ENCODE measurements at places on chromosomes 6 and 20.

GRCh38 chr6:7433121-7433617 is 43.6 kb downstream of the RIOK1 start:
- DNase-seq: no peak

DNA sequence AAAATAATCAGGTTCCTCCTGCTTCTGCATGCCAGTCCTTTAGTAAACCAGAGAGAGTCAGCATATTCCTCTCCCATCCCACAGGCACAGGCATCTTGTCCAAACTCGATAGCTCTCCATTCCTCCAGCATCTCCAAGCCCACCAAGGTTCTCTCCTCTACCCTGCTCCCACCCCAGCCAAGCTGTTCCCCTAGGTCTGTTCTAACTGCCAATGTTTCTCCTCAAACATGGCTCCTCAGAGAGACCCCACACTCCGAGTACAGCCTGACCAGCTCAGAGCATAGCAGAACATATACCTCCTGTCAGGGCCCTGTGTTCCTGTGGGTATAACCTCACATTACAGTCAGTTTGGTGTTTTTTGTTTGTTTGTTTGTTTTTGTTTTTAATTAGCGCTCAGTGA is 177.8 kb downstream of the VEGFA start:
- DNase-seq: no peak

DNA sequence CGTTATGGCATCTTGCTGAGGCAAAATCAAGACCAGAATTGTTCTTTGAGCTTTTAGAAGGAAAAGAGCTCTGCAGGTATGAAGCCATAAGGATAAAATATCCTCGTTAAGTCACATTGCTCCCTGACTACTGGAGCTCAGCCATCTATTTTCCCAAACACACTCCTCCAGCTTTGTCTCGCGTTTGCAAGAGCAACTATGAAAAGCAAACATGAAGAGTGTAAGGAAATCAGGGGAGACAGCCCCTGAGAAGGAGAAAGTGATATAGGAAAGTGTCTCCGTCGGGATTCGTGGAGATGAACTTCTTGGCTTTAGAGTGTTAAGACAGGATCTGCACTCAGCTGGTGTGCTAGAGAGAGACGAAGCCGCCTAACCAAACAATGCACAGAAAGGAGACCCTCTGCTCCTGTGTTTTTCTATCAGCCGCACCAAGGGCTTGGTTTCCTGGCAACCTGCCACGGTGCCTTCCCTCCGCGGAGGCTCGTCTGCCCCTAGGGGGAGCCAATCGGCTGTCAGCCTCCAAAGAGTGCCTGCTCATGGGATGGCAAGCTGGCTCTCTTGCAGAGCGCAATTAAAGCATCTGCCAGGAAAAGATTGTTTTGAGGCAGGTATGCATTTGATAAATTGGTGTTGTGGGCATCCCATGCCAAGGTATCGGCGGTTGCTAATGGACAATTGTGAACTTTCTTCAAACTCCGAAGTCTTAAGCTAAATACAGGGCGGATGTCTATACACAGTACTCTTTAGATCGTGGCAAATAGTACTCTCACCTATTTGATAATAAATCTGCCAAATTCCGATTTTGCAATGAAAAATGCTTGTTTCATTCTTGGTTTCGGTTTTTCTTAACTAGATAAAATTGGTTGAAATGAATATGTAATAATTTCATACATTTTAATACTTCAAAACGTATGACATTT is 603.2 kb downstream of the RNF144B start:
- peak; percentile 34 for DNase-seq

DNA sequence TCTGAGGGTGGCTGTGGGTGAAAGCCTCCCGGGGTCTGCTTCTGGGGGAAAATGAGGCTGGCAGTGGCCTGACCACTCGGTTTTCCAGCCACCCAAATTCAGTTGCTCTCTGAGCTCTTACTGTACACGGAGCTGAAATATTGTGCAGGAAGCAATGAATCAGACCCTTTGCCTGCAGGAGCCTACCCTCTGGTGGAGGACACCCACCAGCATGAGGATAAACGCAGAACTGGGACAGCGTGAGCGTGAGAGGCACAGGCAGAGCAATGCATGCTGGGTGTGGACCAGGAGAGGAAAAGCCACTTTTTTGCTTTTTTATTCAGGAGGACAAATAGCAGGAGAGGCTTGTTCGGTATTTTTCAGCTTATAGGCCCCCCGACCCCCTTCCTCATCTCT is 298.0 kb downstream of the QKI start:
- no peak for DNase-seq

DNA sequence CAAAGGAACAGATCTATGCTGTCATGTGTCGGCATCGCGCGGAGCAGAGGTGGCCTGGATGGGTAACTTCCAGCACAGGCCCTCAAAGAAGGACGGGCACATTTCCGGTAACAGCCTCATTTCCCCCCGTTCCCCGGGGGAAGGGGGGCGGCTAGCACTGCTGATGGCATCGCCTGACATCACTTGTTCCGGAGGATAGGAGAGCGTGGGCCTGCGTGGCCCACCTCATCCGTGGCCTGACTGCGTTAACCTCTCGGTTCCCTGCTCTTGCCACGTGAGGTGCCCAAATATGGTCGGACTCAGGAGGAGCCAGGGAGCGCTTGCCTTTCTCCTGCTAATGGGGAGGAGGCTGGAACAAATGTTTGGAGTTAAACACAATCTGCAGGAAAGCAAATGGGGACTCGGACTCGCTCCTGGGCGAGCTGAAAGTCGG is at the start of gene AKAP12:
Gene AKAP12 (plus strand): TSS at position 365 of the 433 bp plus-strand sequence. CDS start 596 bp downstream, outside the sequence.
- DNase-seq: no peak

- DNase-seq: no peak
Measured at GRCh38 chr6:13715444-13715883, 3.8 kb upstream of the RANBP9 start.

DNA sequence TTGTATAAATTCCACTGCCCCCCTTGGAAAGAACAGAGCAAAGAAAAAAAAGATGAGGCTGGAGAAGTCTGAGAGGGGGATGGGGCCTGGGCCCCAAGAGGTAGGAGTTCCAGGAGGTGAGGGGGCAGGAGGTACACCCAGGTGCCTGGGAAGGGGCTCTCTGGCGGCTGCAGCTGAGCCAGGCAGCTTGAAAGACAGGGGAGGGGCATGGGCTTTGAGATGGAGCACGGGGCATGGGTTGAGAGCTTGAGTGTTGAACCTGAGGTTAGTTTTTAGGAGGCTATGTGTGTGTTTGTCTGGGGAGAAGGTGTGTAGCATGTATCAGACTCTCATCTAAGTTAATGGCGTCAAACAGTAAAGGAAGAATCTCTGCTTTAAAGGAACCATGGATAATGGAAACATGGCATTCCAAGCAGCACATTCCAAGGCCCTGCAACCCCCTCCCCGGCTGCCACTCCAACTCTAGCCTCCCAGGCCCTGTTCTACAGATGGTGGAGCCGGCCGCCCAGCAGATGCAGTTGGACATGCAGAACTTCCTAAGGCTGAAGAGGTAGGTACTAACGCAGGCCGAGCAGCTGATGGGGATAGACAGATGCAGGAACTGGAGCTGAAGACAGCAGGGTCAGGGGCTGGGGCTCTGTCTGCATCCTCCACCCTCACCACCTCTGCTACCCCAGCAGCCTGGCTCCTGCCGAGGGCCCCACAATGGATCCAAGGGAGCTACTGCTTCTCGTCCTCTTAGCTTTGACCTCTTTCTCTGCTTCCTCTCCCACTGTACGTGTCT is 42.1 kb downstream of the MDFI start:
- DNase-seq: no peak

GRCh38 chr6:8881663-8882062 is 446.3 kb upstream of the SLC35B3 start:
- no peak for DNase-seq

- DNase-seq: no peak
Measured at GRCh38 chr6:8562125-8562524, 126.8 kb upstream of the SLC35B3 start.

- DNase-seq: no peak
Measured at GRCh38 chr6:42428326-42429041, 23.2 kb downstream of the TRERF1 start.

DNA sequence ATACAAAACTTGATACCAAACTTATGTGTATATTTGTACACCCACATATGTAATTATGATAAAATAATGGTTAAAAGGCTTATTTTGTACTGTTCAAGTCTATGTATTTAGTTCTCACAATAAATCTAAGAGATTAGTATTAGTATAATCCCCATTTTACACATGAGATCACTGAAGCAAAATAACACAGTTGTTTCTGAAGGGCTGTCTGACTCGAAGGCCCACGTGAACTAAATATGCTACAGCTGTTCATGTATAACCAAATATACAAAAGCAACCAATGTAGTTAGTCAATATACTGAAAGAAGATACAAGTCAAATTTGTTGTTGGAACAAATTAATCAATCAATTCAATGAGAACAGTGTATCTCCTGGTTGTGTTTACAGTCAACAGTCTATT is 959.2 kb downstream of the EPHA7 start:
- no peak for DNase-seq

DNA sequence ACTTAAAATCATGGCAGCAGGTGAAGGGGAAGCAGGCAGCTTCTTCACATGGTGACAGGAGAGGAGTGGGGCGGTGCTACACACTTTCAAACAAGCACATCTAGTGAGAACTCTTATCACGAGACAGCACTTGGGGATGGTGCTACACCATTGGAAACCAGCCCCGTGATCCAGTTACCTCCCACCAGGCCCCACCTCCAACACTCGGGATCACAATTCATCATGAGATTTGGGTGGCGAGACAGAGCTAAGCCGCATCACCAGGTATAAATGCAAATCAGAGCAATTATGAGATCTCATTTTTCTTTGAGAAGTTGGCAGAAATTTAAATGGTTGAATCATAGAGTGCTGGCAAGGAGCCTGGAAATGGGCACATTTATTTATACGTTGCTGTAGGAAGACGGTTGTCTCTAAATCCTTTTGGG is 31.4 kb downstream of the IGF2R start:
- DNase-seq: no peak

- no peak for DNase-seq
Measured at GRCh38 chr20:53773792-53774401, 180.3 kb upstream of the ZNF217 start.

DNA sequence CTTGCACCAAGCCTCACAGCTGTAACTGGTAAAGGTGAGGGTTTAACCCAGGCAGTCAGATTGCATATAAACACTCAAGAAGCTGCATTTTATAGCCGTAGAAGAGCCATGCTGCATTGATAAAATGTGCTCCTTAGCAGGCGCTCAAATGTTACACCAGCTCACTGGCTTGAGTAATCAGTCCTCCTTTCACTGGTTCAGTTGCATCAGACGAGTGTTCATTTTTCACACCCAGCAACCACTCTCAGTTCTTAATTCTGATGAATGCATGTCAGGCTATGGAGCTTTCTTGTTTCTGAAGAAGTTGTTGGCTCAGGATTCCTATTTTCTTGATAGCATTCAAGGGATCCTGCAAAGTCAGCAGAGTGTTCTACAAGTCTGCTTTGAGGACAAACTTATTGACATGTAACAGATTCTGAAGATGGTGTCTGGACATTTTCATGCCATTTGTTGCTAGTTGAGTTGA is 198.3 kb downstream of the PLCB1 start:
- DNase-seq: no peak

DNA sequence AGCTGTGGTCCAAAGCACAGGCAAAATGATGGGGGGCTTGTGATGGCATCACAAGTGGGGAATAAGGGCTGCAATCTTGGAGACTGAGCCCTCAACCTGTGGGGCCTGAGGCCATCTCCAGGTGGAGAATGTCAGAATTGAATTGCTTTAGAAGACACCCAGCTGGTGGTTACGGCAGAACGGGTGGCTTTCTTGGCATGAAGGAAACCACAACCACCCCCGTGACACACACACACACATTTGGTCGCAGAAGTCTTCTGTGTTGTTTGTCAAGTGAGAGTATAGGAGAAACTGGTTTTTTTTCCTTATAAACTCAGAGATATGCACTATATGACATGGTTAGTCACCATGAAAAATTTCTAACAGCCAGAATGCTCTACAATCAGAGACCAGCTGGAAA is 139.5 kb upstream of the CDH4 start:
- no peak for DNase-seq

GRCh38 chr6:27672113-27672799 is 199.4 kb upstream of the ZNF184 start:
- peak; percentile 42 for DNase-seq

DNA sequence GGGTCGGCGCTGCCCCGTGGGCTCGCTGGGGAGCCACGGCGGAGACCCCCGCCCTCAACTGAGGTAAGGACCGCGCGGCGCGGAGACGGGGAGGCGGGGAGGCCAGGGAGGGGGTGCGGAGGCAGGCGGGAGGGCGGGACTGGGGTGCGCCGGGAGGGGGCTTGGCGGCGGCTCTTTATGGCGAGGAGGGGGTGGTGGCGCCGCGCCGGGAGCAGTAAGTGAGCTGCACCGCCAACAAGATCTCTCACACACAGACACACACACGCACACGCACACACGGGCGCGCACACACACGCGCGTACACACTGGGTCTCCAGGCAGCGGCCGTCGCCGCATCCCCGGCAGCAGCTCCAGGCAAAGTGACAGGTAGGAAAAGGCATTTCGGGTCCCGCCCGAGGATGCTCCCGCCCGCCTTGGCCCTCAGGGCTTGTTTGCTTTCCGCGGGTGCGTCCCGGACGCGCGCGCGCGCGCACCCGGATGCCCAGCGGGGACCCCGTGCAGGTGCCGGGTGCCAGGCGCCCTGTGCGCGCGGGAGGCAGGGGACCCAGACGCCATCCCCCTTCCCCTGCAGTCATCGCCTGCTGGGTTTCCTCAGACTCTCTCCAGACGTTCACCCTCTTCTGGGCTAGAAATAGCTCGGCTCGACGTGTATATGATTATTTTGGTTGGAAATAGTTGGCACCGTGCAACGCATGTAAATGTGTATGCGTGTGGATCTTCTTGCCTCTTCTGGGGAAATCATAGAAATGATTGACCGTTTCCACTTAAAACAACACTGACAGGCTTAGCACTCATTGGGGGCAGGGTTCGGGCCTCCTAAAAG is at the start of gene PLCB4:
Gene PLCB4 (plus strand): TSS at position 247 of the 823 bp plus-strand sequence. CDS start 238,728 bp downstream, outside the sequence.
- DNase-seq: peak; percentile 55

DNA sequence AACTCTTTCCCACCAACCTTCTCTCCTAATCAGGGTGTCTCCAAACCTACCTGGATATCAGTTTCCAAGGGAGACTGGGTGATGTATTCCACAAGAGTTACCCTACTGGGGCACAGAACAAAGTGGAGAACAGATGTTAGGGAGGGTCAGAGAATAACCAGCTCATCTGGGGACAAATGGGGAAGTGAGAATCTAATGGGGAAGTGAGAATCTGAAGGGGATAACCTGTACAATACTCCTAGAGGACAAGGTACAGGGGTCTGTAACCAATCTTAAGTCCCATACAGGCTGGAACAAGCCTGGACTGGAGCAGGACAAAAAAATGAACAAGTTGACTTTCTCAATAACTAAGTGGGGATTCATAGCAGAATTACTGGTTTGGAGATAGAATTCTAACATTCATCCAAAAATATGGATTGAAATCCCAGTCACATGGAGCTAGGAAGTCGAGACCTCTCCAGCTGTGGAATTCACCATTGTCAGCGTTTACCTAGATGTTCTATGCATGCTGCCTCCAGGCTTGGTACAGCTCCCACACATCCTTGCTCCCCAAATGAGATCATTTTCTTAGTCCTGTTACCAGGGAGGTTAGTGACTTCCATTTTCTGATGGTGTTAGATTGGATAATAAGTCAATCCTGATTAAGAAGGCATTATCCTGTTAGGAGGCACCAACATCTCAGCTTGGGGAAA is 214.8 kb upstream of the MOCS1 start:
- no peak for DNase-seq
